ENCODE measurements at places on chromosomes 5 and 9.

GRCh38 chr9:131125038-131125287, 423 bp upstream of the NUP214 start:
- DNase-seq: no peak

DNA sequence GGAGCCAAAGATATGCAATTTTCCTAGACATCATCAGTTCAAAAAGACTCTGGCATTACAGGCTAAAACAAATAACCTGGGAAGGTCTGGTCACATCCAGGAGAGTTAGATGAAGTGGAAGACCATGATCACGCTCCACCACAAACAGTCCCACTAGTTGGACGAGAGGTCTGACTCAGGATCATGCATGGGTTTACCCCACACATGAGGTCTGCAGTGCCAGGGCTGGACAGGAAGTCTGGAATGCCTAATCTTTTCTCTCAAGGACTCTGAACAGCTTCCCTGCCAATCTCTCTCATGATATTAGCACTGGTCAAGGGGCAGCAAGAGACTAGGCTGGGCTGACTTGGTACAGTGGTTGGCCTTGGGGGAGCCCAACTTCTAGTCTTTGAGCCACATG, 7.1 kb downstream of the PRUNE2 start:
- no peak for DNase-seq

GRCh38 chr9:77729177-77729576, 81.1 kb upstream of the GNA14 start:
- DNase-seq: no peak

- DNase-seq: no peak
Measured at GRCh38 chr5:153629027-153629895, 138.8 kb downstream of the GRIA1 start.

DNA sequence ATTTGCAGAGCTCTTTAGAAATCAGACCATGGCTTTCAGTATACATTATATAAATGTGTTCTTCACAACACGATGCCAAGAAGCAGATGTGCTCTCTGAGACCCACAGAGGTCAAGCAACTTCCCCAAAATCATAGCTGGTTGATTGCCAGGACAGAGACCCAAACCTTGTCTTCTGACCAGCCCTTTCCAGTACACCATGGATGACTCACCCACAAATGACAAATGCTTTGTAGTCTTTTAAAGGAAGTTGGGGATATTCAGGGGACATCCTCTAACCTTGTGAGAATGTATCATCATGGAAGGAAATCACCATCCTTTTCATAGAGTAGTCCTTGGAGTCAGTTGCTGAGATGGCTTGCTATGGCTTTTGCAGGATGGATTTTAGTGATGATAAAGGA, 30.1 kb downstream of the ZNF462 start:
- no peak for DNase-seq

DNA sequence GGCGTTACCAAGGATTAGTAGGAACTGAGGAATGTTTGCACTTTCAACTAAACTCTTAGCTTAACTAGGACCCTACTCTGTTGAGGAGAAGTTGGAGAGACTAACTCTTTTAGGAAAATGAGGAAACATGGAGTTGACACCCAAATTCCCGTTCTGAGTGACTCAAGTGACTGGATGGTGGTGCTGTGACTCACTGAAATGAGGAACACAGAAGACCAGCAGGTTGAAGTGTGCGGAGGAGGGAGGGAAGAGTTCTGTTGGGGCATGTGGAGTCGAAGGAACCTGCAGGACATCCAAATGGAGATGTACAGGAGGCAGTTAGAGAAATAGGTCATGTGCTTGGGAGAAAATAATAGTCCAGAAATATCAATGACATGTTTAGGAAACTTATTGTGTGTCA, 8.2 kb downstream of the HEXB start:
- DNase-seq: no peak

DNA sequence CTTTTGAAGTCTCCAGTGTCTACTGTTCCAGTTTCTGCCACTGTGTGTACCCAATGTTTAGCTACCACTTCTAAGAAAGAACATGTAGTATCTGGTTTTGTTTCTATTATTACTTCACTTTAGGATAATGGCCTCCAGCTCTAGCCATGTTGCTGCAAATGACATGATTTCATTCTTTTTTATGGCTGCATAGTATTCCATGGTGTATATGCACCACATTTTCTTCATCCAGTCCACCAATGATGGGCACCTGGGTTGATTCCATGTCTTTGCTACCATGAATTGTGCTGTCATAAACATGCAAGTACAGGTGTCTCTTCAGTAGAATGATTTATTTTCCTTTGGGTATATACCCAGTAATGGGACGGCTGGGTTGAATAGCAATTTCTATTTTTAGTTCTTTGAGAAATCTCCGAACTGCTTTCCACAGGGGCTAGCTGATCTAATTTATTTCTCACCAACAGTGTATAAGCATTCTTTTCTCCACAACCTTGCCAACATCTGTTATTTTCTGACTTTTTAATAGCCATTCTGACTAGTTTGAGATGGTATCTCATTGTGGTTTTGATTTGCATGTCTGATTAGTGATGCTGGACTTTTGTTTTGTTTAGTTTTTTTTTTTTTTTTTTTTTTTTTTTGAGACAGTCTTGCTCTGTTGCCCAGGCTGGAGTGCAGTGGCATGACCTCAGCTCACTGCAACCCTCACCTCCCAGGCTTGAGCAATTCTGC, 68.9 kb downstream of the WDR41 start:
- DNase-seq: no peak

GRCh38 chr9:106769331-106769730, 93.6 kb upstream of the ZNF462 start:
- DNase-seq: no peak

GRCh38 chr5:115888027-115888426, 46.3 kb downstream of the AP3S1 start:
- no peak for DNase-seq

DNA sequence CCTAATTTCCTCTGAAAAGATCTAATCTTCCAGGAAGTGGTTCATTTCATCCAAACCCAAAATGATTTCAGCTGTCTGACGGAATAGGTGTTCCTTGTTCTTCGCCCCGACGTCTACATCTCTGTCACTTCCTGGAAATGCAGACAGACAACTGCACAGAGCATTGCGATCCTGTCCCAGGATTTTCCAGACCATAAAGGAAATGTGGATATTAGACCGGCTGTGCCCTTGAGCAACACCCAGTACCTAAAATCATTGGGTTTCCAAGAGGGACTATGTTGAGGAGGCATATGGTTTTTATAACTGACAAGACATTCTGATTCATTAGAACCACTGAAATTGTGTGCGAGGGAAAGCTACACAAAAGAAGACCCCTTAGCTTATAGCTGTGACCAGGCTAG, 74.2 kb downstream of the MSX2 start:
- no peak for DNase-seq

- DNase-seq: no peak
Measured at GRCh38 chr5:79030663-79031484, 38.6 kb downstream of the DMGDH start.

DNA sequence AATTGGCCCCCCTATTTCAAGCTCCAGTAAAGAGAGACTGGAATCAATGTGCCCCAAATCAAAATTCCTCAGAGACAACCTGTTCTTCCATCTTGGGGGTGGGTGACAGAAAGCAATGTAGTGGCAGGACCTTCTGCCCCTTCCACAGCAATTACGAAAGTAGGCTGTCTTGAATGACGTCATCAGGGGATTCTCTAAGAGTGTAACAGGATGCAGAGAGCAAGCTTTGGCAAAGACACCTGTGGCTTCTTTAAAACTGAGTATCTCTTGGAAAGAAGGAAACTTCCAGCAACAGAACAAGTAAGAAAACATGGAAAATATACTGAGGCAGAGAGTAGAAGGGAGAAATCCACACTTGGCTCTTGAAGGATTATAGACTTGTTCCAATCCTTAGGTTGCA, 247.6 kb upstream of the PDE4D start:
- no peak for DNase-seq

- DNase-seq: no peak
Measured at GRCh38 chr5:124806373-124807077, 60.1 kb upstream of the ZNF608 start.

DNA sequence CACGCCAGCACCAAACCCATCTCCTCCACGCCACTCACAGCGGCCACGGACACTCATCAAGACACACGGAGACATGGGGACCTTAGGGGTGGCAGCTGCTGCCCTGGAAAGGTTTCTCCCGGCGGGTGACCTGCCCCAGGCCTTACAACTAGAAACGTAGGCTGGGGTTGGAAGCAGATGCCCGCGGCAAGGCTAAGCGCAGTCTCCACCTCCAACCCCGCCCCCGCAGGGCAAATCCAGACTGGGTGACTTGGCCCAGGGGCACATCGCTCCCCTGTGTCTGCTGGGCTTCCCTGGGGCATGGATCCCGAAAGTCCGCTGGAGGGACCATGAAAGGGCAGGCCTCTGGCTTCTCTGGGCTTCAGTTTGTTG, 12.0 kb upstream of the ASS1 start:
- no peak for DNase-seq

GRCh38 chr5:136053336-136054141, 24.8 kb downstream of the TGFBI start:
- DNase-seq: no peak

DNA sequence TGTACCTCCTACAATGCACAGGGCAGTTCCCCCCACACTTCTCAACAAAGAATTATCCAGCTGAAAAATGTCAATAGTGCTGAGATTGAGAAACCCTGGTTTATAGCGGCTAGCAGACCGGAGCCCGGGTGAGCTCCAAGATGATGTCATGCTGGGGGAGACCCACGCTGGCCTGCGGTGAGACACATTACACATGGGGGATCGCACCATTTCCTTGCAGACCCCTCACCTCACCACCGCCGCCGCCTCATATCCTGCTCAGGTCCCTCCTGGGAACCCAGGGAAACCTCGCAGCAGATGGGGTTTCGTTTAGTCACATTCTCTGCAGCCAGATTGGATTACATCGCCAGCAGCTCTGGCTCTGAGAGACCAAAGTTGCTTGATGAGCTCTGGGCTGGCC, 14.7 kb upstream of the TNC start:
- DNase-seq: no peak

All from stimulated activated CD8-positive, alpha-beta memory T cell treated with anti-CD3 and anti-CD28 coated beads, Interleukin-15, amount 100 ng/mL, for 24 hours (primary cell).